ENCODE measurements at places on chromosomes 11 and 22. TPM values are rescaled to one million over a fixed set of nuclear protein-coding genes. Genes with fewer than 3 reads are reported as not detected.

DNA sequence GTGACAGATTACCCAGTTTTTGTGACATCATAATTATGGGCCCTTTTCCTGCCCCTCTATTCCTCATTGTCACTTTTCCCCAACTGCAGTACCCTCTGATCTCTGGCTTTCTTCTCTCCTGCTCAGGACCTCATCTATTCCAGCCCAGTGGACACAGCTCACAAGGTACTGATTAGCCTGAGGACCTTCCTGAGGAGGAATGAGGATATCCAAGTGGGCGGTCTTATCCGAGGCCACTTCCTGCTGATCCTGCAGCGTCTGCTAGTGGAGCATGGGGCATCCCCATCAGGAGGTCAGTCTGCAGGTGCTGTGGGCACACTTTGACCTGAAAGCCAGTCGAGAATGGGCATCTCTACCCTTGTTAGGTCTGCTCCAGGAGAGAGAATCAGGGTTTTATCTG is 24.5 kb upstream of the CCDC134 start:
- DNase-seq = no peak

DNA sequence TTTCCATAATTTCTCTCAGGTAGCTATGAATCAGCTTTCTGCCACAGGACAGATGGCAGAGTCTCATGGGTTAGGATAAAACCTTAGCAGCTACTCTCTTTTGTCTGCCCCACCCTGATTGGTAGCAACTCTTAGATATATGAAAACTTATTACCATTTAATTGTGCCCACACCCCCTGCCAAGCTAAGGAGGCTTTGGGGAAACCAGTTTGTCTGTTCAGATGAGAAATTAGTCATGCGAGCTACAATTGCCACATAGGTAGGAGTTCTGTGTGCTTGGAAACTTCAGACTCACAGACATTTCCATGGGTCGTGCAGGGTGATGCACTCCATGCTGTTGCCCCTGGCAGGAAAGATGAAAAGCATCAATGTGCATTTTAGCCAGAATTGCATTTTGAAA is 39.9 kb downstream of the CD44 start:
- DNase-seq = no peak

DNA sequence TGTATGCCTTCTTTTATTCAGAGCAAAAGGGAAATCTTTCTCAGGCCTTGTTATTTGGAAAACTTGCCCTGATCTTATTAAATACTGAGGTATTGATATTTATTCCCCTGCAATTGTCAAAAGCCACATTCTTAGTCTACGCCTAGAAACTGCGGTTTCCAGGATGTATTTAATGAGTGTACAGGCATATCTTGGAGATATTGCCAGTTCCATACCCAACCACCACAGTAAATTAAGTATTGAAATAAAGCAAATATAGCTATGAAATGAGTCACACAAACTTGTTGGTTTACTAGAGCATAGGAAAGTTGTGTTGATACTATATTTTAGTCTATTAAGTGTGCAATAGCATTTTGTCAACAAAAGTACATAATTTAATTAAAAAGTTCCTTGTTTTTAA is 152.7 kb upstream of the CCDC179 start:
- DNase-seq = no peak

DNA sequence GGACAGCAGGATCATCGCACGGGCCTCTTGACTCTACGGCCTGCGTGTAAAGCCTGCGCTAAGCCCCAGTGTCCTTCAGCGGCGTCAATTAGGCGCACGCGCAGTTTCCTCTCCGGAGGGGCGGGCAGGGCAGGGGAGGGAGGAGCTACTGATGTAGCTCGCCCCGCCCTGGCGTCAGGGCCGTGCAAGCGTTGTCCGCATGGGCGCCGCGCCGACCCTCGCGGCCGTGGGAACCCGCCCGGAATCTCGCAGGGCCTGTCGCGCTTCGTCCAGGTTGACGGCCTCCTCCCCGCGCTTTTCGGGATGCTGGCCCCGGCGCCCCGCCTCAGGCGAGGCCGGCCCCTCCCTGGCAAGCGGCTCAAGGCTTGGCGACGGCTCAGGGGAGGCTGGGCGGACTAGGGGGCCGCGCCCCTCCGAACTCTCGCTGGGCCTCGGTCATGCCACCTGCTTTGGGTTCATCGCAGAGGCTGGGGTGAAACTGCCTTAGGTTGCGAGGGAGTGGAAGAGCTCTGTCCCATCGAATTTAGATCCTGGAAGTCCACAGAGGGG is 61.1 kb downstream of the ST3GAL4 start:
- no peak for DNase-seq

- no peak for DNase-seq
These were observed 48.3 kb downstream of the PIK3C2A start for GRCh38 chr11:17159441-17159840.

DNA sequence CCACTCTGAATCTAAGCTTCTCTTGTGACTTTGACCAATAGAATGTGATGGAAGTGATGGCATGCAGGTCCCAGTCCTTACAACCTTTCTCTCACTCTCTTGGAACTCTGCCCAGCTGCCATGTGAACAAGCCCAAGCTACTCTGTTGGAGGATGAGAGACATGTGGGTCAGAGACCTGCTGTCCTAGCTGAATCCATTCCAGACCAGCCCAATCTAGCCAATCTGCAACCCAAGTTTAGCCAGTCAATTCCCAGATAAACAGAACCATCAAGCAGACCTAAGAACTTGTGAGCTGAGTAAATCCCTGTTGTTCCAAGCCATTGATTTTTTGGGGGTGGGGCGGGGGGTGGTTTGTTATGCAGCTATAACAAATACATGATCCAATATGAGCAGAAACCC is 69.2 kb upstream of the GRK3 start:
- no peak for DNase-seq

GRCh38 chr11:12229450-12230229 is 119.2 kb downstream of the MICAL2 start:
- DNase-seq = no peak

DNA sequence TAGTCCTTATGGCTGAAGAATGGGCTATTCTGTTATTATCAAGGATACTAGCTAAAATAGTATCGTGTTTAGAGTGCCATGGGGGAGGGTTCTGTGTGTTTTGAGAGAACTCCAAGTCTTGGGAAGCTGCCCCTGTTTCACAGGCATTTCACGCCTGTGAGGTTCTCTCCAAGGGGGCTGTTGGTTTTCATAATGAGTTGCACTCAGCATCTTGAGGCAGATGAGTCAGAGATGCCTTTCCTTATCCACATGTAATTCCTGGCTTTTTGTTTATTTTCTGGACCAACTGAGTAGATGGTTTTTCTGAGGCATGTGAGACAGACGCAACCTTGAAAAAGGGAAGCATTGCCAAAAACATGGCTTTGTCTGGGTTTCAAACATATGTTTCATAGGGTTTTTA is 203.7 kb downstream of the ARHGAP42 start:
- DNase-seq = no peak

GRCh38 chr11:126591966-126592489 is 236.5 kb downstream of the ST3GAL4 start:
- no peak for DNase-seq

GRCh38 chr11:69836401-69836800 is 17.2 kb upstream of the FGF3 start:
- DNase-seq = no peak

- DNase-seq = no peak
These were observed 7.1 kb downstream of the TRIOBP start for GRCh38 chr22:37703906-37704305.

- DNase-seq = no peak
These were observed 81.6 kb downstream of the TEAD1 start for GRCh38 chr11:12755510-12756453.

DNA sequence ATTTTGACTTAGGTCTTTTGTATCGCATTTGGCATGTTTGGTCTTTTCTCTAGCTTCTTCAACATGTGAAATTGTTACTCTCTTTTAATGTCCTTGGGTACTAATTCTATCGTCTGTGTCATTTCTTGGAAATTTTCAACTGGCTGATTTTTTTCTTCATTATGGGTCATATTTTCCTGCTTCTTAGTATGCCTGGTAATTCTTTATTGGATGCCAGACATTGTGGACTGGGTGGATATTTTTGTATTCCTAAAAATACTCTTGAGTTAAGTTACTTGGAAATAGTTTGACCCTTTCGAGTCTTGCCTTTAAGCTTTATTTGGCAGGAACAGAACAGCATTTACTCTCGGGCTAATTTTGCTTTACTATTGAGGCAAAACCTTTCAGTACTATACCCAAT is 140.1 kb downstream of the ETS1 start:
- DNase-seq = no peak

DNA sequence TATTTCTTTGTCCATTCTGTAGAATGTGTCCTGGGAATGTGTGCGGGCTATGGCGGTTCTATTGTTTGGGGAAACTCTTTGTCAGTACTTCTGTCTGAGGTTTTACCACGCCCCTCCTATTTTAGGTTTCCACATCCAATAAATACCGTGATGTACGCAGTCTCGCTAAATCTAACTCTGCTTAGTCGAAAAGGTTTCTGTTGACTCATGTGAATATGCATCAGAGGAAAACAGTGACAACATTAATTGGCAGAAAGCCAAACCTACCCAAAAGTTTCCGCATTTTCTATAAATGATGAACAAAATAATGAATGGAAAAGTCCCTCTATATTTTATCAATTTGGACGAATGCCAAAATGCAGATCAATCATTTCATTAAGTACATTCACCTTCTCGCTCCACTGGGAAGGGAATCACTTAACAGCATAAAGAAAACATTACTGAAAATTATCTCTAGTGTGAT is 143.4 kb downstream of the MAML2 start:
- DNase-seq = no peak

DNA sequence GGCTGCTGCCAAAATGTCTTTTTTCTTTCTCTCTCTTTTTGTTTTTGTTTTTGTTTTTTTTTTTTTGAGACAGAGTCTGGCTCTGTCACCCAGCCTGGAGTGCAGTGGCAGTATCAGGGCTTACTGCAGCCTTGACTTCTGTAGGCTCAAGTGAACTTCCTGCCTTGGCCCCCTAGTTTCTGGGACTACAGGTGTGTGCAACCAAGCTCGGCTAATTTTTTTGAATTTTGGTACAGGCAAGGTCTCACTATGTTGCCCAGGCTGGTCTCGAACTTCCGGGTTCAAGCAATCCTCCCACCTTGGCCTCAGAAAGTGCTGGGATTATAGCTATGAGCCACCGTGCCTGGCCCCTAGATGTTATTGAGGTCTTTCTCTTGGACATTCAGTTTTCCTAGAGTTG is 2.2 kb upstream of the DDX10 start:
- DNase-seq = no peak

DNA sequence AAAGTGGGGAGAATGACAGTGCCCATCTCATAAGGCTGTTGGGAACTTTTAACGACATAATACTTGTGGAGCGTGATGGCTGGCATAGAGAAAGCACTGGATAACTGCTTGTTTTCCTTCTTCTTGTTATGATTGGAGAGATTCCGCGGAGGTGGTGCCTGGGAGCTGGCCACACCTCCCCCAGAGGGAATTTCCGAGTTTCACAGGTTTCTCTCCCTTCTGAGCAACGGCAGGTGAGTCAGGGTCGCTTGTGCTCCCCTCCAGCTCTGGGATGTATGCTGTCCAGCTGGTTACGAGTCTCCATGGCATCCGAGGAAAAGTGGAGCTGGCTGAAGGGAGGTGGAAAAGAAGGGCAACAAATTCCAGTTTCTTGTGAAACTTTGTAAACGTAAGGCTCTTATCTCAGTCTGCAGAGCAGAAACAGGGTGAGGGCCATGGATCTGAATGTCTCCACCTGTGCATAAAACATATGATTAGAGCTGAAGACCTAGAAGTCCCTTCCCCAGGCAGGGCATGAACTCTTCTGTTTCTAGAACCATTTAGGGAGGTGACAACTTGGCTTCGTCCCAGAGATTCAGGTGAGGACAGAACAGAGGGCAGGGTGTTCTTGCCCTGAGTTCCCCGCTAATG is 10.0 kb upstream of the PLET1 start:
- no peak for DNase-seq

DNA sequence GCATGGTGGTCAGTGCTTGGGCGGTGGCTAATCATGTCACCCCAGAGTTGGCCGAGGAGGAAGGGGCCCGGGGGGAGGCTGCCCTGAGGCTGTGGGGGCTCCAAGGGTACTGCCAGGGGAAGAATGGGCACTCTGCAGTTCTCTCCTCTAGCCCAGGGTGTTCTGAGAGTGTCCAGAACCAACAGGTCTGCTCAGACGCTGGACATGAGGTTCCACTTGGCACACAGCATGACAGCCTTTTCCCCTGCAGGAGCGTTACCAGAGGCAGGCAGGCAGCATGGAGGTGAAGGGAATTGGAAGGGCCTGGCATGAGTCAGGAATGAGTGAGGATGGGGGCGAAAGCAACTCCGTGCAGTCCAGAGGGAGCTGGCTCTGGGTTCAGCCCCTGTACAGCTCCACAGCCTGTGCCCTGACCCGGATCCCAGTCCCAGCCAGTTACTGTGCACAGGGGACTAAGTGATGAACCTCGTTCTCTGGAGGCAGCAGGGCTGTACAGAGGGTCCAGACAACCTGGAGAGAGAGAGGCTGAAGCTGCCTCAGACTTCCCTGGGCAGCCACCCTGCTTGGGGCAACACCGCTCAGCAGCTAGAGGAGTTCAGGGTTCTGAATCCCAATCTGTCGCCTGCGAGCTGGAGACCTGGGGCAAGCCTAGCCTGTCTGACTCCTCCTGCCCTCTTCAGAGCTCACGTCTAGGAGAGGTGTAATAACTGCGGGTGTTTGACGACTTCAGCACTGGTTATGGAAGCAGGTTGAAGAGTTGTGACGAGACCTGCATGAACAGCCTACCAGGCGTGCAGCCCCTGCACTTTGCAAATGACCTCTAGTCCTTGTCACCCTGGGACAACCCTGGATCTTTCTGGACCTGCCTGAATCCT is 14.7 kb upstream of the TUB start:
- no peak for DNase-seq

DNA sequence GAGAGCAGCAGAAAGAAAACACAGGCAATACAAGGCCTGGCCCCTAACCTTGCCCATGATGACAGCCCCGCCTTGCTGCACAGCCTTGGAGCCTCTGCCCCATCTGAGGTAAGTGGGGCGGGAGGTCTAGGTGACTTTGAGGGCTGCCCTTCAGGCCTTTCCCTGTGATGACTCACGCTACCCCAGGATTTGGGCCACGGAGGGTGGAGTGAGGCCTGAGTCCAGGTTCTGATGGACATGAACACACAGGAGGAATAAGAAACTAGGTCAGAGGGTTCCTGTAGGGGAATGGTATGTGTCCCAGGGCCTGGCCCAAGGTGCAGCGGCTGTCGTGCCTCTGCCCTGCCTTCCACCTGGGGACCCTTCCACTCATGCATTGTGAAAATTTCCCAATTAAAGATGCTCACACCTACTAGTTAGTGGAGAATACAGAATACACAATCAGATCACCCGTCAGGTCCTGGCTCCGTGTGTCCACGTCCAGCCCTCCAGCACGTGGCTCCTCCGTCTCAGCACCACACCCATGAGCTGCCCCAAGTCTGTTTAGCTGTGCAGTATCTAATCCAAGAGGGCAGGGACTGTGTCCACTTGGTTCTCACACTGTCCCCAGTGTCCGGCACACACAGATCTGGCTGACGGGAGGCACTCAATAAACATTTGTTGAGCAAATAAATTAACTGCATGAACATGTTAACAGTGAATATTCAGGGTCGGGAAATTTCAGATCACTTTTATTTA is 111.0 kb downstream of the CHST1 start:
- DNase-seq = no peak

Gene CNTN5
- total RNA-seq = 0.32 TPM

Gene TESMIN
- total RNA-seq = 5.1 TPM

Gene MEI1
- total RNA-seq = 0.50 TPM

Gene MSANTD4
- total RNA-seq = 17.2 TPM

Gene OR6T1
- not detected for total RNA-seq

Gene LARGE2
- total RNA-seq = 0.30 TPM

Gene YPEL4
- not detected for total RNA-seq
